ENCODE measurements at places on chromosomes 6 and 20.

- no peak for DNase-seq
Observed at GRCh38 chr20:45235995-45236394, 14.8 kb downstream of the SEMG2 start.

DNA sequence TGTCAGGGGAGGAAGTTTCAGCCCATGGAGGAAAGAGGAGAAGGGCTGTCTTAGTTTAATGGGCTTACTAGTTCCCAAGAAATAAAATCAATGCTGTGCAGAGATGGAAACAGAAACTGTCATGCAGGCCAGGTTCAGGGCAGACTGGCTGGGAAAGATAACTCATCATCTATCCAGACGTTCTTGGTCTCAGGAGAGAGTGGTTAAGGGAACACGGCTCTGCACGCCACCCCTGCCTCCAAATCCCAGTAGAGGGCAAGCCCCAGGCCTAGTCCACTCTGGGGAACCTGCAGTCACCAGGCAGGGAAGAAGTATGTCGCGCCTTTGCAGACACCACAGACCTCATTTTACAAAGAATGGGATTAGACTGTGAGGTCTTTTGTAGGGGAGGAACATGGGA lies 12.5 kb downstream of the ALDH8A1 start:
- DNase-seq, result peak; percentile 34

GRCh38 chr6:15538766-15539495 lies 123.9 kb downstream of the DTNBP1 start:
- no peak for DNase-seq

- no peak for DNase-seq
Observed at GRCh38 chr20:4153251-4153650, 137.9 kb upstream of the RNF24 start.
